ENCODE measurements at places on chromosomes 11 and 22. TPM values are rescaled to one million over a fixed set of nuclear protein-coding genes. Genes with fewer than 3 reads are reported as not detected.
A peak's percentile ranks its signal among the peaks of the same experiment; 100 is the strongest.

- DNase-seq, result no peak
Measured at GRCh38 chr11:73388265-73389133, 12.3 kb downstream of the RELT start.

GRCh38 chr11:123185326-123185725 lies 9.7 kb downstream of the CLMP start:
- no peak for DNase-seq

- DNase-seq, result no peak
Measured at GRCh38 chr11:13776134-13776815, 107.8 kb downstream of the FAR1 start.

DNA sequence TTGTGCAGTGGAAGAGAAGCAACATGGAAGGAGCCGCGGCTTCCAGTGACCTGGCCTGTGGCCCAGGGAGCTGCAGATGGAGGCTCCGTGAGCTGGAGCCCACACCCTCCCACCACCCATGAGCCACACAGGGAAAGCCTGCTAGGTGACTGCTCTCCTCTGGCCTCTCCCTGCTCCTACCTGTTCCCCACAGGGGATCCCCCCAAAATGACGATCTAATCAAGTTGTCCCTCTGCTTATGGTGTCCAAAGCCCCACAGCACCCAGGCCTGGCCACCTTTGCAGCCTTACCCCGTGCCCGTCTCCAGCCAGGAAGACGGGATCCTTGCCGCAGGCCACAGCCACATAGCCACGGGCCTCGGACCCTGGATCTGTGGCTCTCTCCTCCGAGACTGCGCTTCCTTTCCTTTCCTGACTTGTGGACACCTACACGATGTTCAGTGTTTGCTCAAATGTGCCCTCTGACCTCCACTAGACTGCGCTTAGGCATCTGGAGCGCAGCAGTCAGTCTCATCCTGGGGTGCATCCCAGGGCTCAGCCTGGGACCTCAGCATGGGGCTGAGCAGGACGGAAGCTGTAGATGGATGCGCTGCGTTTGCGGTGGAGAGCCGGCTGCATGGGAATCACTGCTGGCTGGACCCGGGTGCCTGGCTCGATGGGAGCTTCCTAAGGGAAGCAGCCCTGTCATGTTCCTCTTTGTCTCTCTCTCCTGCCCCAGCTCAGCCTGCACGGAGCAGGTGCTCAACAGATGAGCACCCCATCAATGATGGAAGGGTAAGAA lies 133.3 kb downstream of the ST3GAL4 start:
- no peak for DNase-seq

DNA sequence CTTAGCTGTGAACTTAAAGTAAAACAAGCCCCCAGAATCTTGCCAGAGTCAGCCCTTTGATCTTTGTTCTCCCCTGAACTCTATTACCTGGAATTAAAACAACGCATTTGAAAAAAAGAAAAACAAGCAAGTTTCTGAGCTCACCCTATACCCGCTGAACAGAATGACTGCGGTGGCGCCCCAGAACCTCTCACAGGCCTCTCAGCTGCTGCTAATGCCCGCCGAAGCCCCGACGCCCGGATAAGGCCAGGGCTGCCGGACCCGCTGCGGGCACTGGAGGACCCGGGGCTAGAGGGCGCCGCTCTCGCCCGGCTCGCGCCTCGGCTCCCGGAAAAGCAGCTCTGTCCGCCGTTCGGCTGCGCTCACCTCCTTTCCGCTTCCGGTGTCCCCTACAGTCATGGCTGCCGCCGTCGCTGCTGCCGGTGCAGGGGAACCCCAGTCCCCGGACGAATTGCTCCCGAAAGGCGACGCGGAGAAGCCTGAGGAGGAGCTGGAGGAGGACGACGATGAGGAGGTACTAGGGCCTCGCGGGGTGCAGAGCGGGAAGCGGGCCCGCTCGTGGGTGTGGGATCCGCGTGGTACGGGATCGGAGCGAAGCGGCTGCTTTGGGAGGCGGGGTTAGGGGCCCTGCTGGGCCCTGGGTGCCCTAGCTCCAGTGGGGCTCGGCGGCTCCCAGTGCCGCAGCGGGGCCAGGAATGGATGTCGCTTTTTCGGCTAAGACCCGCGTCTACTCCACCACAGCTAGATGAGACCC lies at the start of gene TOMM22:
Gene TOMM22 (plus strand): TSS at position 376 of the 754 bp plus-strand sequence. CDS start 22 bp downstream, at position 398.
- peak; percentile 83 for DNase-seq

GRCh38 chr11:1574238-1574932 lies 2.3 kb upstream of the DUSP8 start:
- peak; percentile 69 for DNase-seq

DNA sequence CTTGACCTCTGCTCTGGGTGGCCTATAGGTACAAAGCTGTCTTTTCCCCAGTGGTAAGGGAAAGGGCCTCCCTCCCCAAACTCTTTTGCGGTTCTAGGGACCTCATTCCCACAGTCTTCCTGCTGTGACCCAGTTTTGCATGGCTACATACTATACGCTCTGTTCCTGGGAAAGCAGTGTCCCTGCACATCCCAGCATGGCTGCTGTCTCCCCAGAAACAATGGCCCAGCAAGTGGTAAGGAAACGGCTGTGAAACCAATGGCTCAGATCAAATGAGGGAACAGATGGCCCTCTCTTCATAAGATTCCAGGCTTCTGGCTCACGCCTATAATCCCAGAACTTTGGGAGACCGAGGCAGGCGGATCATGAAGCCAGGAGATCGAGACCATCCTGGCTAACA lies 41.1 kb downstream of the RPL27A start:
- DNase-seq, result no peak

Gene NTM
- 17.2 TPM for polyA plus RNA-seq

All from large intestine (tissue), 12 donors.